ENCODE measurements at places on chromosomes 11 and 22.

- no peak for DNase-seq
Measured at GRCh38 chr11:44982496-44983062, 31.9 kb upstream of the TP53I11 start.

- no peak for DNase-seq
Measured at GRCh38 chr11:4606231-4607015, 1.6 kb downstream of the TRIM68 start.

DNA sequence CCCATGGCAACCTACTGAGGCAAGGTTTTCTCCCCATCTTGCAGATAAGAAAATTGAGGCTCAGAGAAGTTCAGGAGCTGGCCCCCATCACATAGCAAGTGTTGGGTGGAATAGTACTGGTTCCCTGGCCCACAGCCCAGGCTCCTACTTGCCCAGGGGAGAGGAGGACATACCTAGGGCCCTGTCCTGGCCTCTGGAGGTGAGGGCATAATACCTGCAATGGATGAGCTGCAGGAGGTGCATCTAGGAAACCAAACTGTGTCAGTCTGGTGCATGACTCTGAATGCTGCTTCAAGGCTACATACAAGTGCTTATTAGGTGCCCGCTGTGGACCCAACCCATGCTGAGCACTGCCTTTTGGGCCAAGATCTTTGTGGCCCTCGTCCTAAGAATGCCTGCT is 40.0 kb upstream of the TPBGL start:
- no peak for DNase-seq

DNA sequence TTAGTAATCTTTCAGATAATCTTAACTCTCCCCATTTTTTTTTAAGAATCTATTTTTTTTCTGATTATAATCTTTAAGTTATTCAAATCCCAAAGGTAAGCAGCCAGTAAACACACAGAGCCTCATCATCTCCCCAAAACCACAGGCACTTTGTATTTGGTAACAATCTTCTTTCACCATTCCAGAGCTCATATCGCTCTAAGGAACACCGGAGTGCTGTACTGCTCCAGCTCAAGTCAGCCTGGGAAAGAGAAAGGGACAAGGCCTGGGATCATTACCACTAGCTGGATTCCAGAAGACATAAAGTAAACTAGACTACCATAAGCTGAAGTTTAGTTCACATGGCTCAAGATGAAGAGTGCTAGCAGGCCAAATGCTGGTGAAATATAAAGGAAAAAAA is 73.0 kb upstream of the APOA1 start:
- no peak for DNase-seq

DNA sequence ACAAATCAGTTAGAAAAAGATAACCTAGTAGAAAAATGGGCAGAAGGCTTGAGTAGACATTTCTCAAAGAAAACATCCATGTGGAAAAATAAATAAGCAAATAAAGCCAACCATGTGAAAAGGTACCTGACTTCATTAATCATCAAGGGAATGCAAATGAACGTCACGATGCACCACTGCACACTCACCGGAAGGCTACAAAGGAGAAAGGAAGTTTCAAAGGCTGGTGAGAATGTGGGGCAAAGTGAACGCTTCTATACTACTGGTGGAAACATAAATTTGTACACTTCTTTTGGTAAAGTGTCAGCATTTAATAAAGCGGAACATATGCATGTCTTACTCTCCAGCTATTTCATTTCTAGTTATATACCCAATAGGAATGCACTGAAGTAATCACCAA is 166.8 kb downstream of the CSNK2A3 start:
- DNase-seq, result no peak

DNA sequence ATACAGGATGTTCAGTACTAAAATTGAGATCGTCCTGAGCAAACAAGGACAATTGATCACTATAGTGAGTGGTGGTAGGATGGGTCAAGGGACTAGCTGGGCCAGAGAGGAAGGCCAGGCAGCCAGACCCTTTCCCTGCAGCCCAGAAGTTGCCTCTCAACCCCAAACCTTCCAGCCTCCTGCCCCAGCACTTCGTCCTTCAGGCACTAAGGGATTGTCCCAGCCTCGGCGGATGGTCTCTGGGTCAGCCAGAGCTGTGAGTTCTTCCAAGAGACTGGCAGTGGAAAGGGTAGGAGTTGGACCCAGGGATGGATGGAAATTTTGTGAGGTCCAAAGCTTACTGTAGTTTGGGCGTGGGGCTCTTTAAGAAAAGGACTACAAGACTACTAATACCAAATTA is 3.6 kb upstream of the LMO1 start:
- DNase-seq, result no peak

GRCh38 chr11:71979602-71980001 is 19.1 kb upstream of the IL18BP start:
- no peak for DNase-seq

GRCh38 chr11:43868852-43869567 is 11.6 kb upstream of the ALKBH3 start:
- DNase-seq, result no peak

GRCh38 chr11:118909619-118910308 is 16.0 kb downstream of the BCL9L start:
- DNase-seq, result no peak

DNA sequence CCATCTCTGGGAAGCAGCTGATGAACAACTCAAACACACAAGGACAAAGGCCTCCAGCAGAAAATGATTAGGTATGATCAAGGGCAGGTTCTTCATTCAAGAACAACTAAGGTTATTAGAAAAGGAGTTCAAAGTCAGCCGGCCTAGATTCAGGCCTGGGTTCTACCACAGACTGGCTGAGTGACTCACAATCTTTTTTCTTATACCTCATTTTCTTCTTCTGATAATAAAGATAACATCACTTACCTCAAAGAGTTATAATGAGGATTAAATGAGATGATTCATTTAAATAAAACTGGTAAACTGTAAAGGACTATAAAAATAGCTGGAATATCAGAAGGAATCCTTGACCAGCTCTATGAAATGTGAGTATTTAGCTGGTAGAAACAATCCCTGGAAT is 49.3 kb upstream of the PPP2R1B start:
- no peak for DNase-seq

- no peak for DNase-seq
Measured at GRCh38 chr11:28105869-28106268, 2.1 kb downstream of the KIF18A start.

DNA sequence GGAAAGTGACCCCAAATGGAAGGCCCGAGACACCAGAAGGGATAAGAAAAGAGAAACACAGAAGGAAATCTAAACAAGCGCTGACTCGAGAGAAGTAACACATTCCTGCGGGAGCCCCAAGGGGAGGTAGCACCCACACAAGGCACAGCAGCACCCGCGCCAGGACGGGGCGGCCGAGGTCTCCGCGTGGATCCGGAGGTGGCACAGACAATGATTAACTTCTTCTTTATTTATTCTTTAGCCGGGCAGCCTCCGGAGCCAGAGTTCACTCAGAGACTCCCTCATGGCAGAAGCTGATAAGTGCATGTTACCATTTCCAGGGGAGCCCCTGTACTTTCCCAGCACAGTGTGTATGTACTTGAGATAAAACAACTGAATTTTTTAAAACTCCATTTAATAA is 5.1 kb downstream of the TOLLIP start:
- DNase-seq, result peak; percentile 75

DNA sequence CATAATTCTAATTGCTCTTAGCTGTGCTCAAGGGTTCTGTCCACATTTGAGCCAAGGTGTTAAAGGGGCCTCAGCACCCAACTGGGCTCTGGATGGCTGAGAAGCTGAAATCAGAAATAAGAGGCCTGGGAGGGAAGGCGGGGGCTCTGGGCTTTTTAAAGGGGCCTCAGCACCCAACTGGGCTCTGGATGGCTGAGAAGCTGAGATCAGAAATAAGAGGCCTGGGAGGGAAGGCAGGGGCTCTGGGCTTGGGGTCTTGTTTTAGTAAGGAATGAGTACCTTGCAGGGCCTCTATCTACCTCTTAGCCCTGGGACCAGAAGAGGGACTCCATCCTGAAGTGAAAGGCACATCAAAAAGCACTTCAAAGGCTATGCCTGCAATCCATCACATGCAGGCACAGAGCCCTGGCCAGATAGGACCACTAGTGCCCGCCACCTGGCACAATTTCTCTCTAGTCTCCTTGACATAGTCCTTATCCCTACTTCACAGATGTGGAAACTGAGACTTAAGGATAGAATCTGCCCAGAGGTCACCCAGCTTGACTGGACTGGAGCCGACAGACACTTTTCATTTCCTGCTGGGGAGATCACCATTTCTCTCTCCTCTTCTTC is 35.6 kb downstream of the DKK3 start:
- DNase-seq, result no peak

GRCh38 chr11:24375931-24376330 is 120.9 kb upstream of the LUZP2 start:
- no peak for DNase-seq

- no peak for DNase-seq
Measured at GRCh38 chr22:22167791-22168189, 76.8 kb upstream of the VPREB1 start.

- no peak for DNase-seq
Measured at GRCh38 chr11:14067686-14068085, 105.2 kb downstream of the SPON1 start.

GRCh38 chr11:114142707-114143106 is 83.2 kb downstream of the ZBTB16 start:
- no peak for DNase-seq

GRCh38 chr11:132358573-132358953 is 988.1 kb downstream of the NTM start:
- DNase-seq, result no peak

- no peak for DNase-seq
Measured at GRCh38 chr11:27673979-27674663, 26.1 kb downstream of the BDNF start.

GRCh38 chr11:75351791-75352587 is 528 bp upstream of the ARRB1 start:
- peak; percentile 84 for DNase-seq

DNA sequence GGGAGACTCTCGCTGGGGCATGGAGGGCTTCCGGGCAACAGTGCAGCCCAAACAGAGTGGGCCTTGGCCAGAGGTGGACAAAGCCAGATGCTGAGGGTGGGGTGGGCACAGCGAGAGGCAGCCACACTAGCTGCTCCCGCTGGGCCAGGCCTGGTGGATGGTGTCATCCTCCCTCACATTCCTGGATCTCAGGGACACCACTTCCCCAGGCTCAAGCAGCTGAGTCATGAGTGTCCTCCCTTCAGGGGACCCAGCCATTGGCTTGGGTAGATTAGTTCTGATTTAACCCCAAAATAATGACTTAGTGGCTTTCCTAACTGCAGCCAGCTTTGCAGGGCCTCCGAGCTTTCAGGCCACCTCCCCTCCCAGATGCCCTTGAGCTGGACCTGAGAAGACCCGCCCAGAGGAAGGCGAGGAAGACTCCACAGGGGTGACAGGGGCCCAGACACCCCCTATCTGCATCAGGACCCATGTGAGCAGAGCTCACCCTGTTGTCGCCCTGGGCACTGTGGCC is 25.9 kb upstream of the WNT7B start:
- no peak for DNase-seq

DNA sequence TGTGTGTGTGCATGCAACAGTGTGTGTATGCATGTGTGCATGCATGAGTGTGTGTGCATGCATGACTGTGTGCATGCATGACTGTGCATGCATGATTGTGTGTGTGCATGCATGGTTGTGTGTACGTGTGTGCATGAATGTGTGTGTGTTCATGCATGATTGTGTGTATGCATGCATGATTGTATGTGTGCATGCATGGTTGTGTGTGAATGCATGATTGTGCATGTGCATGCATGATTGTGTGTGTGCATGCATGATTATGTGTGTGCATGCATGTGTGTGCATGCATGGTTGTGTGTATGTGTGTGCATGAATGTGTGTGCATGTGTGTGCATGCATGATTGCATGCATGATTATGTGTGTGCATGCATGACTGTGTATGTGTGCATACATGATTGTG is 1052.0 kb downstream of the TBC1D22A start:
- no peak for DNase-seq

GRCh38 chr11:63913866-63914830 is 2.8 kb downstream of the RCOR2 start:
- no peak for DNase-seq

- DNase-seq, result no peak
Measured at GRCh38 chr11:22415476-22415875, 77.3 kb downstream of the SLC17A6 start.

- no peak for DNase-seq
Measured at GRCh38 chr22:35896111-35896705, 132.4 kb downstream of the RBFOX2 start.

DNA sequence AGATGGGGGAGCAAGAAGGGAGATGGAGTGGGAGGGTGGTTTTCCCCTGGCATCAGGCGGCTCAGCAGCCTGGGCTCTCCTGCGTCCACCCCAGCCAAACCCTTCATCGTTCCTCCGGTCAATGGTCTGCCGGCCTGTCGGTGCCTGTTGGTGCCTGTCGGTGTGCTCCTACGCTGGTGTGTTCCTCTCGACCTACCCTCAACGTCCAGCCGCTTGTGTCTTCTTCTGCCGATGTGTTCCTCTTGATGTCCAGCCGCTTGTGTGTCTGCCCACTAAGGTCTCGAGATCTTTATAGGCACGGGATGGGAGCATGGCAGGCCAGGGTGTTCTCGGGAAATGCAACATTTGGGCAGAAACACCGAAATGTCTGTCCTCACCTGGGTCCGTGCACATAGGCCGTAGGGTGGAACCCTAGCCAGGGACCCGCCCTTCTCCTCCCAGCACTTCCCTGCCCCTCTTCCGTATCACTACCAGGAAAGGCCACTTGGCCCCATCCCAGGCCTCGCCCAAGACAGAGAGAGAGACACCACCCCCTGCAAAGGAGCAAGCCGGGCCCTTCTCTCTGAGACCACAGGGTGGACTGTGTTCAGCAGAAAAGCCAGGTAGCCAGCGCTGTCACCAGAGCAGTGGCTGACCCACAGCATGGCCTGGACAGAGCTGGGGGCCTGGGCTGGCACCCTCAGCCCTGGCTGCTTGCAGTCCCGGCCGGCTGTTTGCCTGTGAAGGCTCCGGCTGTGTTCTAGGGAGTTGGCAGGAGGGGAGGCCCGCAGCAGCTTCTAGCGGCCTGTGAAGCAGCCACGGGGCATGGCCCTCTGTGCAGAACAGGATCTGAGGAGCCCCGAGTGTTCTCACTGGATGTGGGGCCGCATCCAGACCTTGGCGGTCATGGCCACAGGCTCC is 61.6 kb upstream of the KCNQ1OT1 start:
- DNase-seq, result no peak

DNA sequence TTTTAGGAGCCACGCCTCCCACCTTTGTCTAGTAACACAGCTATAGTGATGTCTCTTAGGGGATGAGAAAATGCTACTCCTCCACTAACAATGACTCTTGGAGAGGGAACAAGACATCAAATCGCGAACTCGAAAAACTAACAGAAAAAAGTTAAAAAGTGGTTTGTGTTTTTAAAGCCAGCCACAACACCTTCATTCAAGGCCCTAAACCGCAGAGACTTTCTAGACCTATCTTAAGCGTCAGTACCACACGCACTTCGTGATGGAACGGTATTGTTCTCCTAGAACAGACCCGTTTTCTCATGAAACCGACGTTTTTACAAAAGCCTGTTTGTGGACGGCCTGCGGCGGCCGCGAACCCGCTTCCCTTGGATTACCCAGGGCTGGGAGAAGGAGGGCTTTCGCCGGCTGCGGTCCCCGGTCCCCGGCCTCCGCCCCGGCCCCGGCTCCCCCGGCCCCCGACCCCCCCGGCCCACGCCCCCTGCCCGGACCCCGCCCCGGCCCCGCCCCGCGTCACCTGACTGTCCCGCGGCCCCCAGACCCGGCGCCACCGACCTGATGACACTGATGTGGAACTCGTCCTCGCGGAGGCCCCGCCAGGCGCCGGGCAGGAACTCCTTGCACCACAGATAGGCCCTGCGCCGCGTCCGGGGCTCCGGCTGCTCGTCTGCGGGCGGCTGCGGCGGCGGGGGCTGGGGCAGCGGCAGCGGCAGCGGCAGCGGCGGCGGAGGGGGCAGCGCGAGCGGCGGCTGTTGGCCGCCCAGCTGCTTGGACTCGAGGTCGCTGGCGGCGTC is 718 bp downstream of the CHKA start:
- peak; percentile 88 for DNase-seq

Data from HuH-7.5 (cell line).